ENCODE measurements at places on chromosomes 6 and 20. TPM values are rescaled to one million over a fixed set of nuclear protein-coding genes. Genes with fewer than 3 reads are reported as not detected.

Gene MAP7
- 4.2 TPM for total RNA-seq

Gene IP6K3
- total RNA-seq = not detected

Gene ZC2HC1B
- total RNA-seq = not detected

Gene VSX1
- under 0.01 TPM for total RNA-seq

Gene ZNF341
- total RNA-seq = 2.0 TPM

Gene SLC22A16
- total RNA-seq = 0.49 TPM

Gene GPR6
- 0.74 TPM for total RNA-seq

Gene TOX2
- total RNA-seq = 0.74 TPM

Gene SRSF12
- total RNA-seq = 27.5 TPM

Gene FAM162B
- 1.2 TPM for total RNA-seq

Gene C20orf144
- not detected for total RNA-seq

Gene CST8
- not detected for total RNA-seq

Gene HTR1E
- total RNA-seq = not detected

Gene C6orf15
- total RNA-seq = not detected

Gene PPP1R18
- 31.0 TPM for total RNA-seq

Gene DEFB124
- total RNA-seq = not detected

Gene POPDC3
- total RNA-seq = 7.4 TPM

Gene DUSP15
- total RNA-seq = 4.4 TPM

Gene MICB
- 0.25 TPM for total RNA-seq

Gene DNAJC5
- 75.7 TPM for total RNA-seq

Gene TSPO2
- not detected for total RNA-seq

Gene HLA-DMA
- 1.5 TPM for total RNA-seq

Gene LPIN3
- 0.49 TPM for total RNA-seq

Gene UNC5CL
- total RNA-seq = 0.25 TPM
